Foreskin keratinocyte (primary cell): ENCODE measurements at places on chromosomes 7 and 10. TPM values are rescaled to one million over a fixed set of nuclear protein-coding genes. Genes with fewer than 3 reads are reported as not detected.
A peak's percentile ranks its signal among the peaks of the same experiment; 100 is the strongest.

DNA sequence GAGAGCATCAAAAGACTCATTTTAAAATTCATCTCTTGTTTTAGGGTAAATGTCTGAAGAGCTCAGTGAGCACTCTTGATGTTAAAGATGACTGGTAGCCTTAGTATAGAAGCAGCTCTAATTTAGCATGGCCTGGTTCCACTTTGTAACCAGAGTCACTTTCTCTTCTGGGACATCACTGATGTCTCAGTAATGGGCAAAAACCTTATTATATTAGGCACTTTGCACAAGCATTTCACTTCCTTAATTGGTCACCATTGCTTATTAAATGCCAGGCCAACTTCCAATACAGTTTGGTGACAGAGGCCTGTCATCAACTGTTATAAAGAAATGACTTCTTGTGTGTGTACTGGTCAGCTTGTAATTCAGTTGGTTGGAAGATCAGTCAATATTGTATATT is 53.0 kb downstream of the STEAP1B start:
- DNase-seq: no peak

DNA sequence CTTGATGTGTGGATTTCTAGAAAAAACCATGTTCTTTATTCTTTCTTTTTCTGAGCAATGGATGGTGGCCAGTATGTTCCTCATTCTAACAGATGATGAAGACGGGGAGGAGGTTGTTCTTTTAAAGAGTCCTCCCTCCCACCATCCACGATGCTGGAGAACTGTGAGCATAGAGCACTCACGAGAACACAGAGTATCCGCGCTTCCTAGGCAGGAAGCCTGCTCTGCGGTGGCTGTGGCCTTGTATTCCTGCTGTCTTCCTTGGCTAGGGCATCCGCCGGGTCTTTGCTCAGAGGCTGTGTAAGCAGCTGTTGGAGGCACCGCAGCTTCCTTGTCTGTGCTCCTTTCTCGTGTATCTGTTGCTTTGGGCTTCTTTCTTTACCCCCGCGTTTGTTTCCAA is 214.2 kb downstream of the CCDC3 start:
- DNase-seq: no peak

DNA sequence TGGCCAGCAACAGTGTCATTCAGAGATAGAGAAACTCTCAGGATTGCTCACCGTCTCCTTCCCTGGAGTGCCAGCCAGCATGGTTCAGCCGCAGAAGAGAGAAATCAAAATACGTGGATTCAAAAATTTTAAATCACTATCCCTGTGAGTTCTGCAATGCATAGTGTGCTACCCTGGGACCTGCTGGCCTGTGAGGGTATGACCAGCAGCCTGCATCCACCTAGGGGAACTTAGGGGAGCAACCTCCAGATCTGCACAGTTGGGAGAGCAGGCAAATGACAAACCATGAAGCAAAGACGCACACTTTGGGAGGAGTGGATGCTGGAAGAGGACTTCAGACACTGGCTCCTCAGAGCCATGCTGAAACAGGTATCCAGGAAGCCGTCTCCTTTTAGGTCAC is 639.3 kb downstream of the TNS3 start:
- no peak for DNase-seq

Gene NPTX2
- not detected in 2 replicates for total RNA-seq

DNA sequence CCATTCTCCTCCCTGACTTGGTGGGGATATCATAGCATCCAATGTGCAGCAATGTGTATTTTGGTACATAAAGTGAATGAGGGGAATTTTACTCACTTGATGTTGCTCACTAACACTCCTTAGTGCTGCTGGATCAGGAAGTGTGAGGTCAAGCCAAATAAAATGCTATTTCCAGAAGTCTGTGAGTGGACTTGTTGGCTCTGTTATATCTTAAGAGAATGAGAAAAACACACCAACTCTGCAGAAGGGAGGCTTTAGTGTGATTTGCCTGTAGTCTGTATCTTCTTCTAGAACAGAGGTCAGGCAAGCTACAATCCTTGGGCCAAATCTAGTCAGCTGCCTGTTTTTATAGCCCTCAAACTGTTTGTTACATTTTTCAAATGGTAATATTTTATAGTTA is 154.3 kb downstream of the POLR1F start:
- no peak for DNase-seq

- DNase-seq: no peak
Observed at GRCh38 chr7:14047709-14048399, 58.4 kb upstream of the ETV1 start.

- no peak for DNase-seq
Observed at GRCh38 chr10:22158426-22158825, 59.4 kb downstream of the EBLN1 start.

DNA sequence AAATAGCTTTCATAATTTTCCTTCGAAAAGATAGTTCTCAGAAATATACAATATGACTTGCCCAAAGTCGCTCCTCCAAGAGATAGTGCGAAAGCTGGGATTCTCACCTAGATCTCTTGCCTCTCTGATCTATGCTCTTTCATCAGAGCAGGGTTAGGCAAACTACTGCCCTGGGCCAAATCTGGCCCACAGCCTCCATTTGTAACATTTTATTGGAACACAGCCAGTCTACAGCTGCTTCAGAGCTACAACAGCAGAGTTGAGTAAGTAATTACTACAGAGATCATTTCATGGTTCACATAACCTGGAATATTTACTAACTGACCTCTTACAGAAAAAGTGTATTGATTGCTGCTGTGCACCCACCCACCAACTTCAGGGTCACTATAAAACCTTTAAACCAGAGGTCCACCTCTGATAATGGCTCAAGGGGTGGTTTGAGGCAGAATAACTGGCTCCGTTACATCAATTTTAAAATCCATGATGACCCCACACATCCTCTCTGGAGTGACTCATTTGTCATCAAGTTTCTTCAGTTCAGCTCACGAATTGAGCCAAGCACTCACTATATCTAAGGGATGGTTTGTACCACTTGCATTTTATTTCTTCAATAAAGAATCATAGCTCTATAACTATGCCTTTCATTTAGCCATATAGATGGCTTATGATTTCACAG is 1019.0 kb downstream of the XPNPEP1 start:
- DNase-seq: no peak

Gene GHITM
- total RNA-seq: 120 and 128 TPM in 2 replicates

- DNase-seq: peak; percentile 54
Observed at GRCh38 chr10:124719213-124719851, 24.8 kb downstream of the FAM53B start.

Gene NEUROD6
- total RNA-seq: not detected in 2 replicates

Gene NOM1
- 22.9 and 26.2 TPM in 2 replicates for total RNA-seq

GRCh38 chr10:110546077-110546476 is 21.4 kb upstream of the SMC3 start:
- DNase-seq: no peak

- no peak for DNase-seq
Observed at GRCh38 chr7:127066974-127067373, 185.8 kb downstream of the GRM8 start.

- no peak for DNase-seq
Observed at GRCh38 chr10:15335508-15335907, 35.6 kb downstream of the FAM171A1 start.

Gene SLC26A4
- 0.07 and 0.14 TPM in 2 replicates for total RNA-seq

DNA sequence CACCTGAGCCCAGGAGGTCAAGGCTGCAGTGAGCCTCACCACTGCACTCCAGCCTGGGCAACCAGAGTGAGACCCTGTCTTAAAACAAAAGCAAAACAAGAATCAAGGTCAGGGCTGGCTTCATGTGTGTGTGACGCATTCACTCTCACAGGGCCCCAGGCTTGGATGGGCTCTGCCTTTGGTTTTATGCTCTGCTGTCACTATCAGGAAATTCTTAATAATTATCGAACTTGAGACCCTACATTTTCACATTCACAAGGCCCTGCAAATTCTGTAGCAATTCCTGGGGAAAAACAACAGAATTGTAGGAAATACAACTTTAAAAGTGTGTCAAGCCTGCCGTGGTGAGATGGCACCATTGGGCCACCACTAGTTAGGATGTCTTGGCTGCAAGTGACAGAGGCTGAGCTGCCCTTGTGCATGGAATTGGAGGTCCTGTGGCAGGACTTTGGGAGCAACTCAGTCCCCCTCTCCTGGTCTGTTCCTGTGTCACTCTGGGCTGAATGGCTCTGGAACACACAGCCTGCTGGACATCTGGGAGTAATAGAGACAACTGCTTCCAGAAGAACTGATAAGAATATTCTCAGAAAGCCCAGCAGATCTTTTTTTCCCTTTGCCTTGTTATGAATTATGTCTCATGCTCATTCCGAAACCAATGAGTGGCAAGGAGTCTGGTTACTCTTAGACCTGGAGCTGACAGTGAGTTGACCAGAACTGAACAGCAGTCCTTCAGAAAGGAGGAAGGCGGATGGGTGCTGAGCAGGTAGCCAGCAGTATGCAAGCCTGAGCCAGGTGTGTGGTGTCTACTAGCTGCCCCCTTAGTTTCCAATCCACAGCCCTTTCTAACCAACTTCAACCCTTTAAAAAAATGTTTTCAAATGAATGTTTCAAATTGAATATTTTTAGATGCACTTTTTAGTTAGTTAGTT is 3.6 kb downstream of the UBE2D4 start:
- DNase-seq: no peak

Gene LMBR1
- 37.4 and 39.3 TPM in 2 replicates for total RNA-seq

- no peak for DNase-seq
Observed at GRCh38 chr10:75776738-75777504, 345.5 kb downstream of the LRMDA start.

GRCh38 chr10:114027041-114027394 is 16.6 kb upstream of the ADRB1 start:
- DNase-seq: no peak

GRCh38 chr7:78218051-78218450 is 419.5 kb downstream of the PHTF2 start:
- peak; percentile 2 for DNase-seq

- DNase-seq: no peak
Observed at GRCh38 chr10:111968647-111969046, 214.9 kb downstream of the GPAM start.
